ENCODE measurements at places on chromosomes 4 and X. TPM values are rescaled to one million over a fixed set of nuclear protein-coding genes. Genes with fewer than 3 reads are reported as not detected.

DNA sequence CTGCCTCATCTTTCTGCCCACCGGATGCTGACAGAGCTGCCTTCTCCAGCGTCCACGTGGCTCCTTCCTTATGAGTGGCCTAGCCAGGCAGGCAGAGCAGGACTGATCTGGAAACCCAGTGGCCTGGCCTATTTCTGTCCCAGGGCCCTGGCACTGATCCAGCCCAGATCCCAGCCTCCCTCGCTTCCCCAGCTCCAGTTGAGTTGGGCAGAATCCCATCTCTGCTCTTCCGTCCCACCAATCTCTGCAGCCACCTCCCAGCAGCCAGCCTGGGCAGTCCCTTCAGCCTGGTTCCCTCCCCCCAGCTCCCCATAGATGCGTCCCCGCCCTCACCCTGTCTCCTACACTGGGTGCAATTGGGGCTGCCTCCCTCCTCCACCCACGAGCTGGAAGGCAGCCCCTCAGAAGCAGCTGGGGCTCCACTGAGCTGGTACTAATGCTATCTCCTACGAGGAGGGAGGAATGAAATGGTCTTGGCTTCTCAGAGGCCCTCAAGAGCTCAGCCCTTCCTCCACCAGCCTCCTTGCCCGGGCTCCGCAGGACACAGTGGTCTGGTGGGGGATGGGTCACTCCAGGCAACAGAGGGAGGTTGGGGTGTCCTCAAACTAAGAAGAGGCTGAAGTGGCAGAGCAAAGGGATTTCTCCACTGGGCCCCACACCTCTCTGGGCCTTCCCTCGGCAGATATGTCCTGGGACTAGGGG is 94.2 kb downstream of the PJA1 start:
- no peak for DNase-seq

DNA sequence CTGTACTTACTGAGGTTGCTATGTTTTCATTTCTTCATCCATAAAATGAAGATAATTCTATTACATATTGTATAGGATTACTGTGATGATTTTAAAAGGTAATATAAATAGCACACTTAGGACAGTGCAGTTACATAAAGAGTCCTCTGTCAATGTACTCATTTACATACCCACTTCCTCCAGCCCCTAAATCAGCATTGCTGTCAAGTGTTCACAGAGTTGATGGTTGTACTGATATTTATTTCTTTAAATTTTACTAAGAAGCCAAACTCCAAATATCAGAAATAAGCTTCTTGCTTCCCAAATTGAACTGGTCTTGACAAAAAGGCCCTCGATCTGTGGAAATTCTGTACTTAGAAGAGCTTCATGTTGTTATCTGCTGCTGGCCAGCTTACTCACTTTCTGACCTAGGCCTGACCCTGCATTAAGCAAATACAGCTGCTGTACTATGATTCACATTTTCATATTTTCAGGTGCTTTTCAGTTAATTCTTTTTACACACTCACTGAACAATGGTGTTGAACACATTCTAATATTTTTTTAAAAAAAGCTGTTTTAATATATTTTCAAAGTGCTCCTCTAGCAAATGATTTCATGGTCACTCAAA is 259.6 kb downstream of the UNC5C start:
- no peak for DNase-seq

DNA sequence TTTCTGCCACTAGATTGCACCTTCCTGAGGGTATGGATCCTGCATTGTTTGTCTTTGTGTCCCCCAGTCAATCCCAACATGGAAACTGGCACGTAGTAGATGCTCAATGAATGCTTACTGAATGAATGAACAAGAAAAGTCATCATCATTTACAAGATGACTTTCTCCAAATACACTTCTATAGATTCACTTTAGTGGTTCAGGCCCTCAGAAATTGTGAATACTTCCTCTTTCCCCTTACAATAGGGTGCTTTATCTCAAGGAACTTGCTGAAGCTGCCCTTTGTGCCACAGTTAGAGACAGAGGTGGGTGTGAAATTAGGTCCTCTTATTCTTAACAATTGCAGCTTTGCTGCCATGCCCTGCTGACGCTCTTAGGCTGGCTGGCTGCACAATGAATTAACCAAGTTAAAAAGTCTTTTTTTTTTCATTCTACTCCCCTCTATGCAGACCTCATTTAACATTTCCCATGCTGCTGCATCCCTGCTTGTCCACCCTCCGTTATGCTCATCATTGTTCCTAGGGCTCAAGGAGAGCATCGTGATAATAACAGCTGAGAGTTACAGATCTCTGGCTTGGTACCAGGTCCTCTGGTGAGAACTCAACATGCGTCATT is 108.0 kb upstream of the ZNF518B start:
- no peak for DNase-seq

- peak; percentile 18 for DNase-seq
Measured at GRCh38 chrX:7996414-7996813, 69.2 kb upstream of the PNPLA4 start.

DNA sequence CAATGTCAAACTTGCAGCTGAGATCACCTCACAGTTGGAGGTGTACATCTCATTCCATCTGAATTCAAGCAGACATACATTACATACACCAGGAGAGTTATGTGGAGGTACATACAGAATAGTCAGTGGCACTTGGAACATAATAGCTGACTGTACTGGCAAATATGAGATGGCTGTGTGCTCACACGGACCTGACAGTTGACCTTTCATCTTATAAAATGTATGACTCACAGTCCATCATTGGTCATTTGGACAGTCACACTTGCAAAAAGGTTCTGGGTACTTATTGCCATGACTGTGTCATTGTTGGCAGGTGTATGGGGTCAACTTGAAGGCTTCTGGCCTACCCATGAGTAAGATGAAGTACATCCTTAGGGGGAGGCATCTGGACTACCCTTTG is 88.6 kb upstream of the WDR1 start:
- no peak for DNase-seq

- DNase-seq: no peak
Measured at GRCh38 chrX:75596178-75596577, 73.3 kb upstream of the ZDHHC15 start.

- no peak for DNase-seq
Measured at GRCh38 chr4:115334736-115335411, 221.5 kb upstream of the NDST4 start.

Gene ANXA3
- total RNA-seq: not detected

- no peak for DNase-seq
Measured at GRCh38 chr4:76518241-76518640, 83.2 kb downstream of the SHROOM3 start.

Gene MOB1B
- 18.6 TPM for total RNA-seq

DNA sequence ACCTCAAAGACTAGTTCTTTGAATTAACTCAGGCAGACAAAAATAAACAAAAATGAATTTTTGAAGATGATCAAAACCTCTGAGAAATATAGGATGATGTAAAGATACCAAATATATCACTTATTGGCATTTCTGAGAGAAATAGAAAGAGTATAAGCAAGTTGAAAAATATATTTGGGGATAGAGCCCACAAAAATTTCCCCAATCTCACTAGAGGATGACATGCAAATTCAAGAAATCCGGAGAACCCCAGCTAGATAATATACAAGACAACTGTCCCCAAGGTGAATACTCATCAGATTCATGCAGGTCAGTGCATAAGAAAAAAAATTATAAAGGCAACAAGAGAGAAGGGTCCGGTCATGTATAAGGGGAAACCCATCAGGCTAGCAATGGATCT is 129.1 kb downstream of the CXXC4 start:
- no peak for DNase-seq

Gene SLC26A1
- total RNA-seq: not detected

Gene GSX2
- total RNA-seq: not detected

Gene MAGEA12
- total RNA-seq: not detected
